NCI-H2107 (cell line): ENCODE measurements at places on chromosomes 4 and X.

GRCh38 chrX:31609130-31609529, 537.3 kb upstream of the FTHL17 start:
- DNase-seq = no peak

DNA sequence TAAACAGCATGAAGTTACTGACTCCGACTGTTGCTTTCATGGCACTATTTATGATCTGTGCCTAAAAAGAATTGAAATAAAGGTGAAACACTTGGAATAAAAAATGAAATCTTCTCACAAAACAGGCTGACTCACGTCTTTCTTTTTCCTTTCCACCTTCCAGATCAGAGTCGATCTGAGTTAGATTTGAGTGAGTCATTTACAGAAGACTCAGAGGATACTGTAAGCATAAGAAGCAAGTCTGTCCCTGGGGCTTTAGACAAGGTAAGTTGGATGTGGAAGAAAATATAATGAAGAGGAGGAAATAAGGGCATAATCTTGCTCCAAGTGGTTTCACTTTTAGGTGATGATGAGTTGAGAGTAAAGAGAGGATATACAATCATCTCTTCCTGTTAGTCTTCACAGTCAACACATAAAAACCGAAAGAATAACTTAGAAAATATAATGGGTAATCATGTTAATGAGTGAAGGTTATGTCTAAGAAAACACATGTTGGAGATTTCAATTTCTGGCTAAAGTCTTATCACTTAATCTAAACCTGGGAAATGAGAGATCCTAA, 89.7 kb downstream of the SYTL5 start:
- no peak for DNase-seq

DNA sequence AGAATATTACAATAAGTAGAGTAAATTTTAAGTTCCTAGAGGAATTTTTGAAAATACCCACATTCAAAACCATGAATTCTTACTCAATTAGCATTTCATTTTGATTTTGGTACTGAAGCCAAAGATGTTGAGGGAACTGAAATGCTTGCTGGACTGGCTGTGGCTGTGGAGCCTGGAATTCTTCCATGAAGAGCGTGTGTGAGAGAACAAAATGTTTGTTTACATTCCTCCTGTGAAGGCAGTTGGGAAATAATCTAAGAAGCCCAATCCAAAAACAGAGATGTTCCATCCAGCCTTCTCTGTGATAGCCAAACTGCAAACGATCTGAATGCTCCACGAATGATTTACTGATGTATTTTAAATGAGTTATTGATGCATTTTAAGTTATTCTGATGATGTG, 3.8 kb upstream of the ADH1B start:
- DNase-seq = no peak

GRCh38 chrX:11269996-11270395, 23.2 kb upstream of the AMELX start:
- no peak for DNase-seq

- DNase-seq = no peak
Observed at GRCh38 chr4:186605261-186605865, 50.0 kb upstream of the MTNR1A start.
